Kidney epithelial cell (primary cell): ENCODE measurements at places on chromosomes 2 and 18.

GRCh38 chr2:236036045-236036444, 132.1 kb downstream of the GBX2 start:
- no peak for DNase-seq

DNA sequence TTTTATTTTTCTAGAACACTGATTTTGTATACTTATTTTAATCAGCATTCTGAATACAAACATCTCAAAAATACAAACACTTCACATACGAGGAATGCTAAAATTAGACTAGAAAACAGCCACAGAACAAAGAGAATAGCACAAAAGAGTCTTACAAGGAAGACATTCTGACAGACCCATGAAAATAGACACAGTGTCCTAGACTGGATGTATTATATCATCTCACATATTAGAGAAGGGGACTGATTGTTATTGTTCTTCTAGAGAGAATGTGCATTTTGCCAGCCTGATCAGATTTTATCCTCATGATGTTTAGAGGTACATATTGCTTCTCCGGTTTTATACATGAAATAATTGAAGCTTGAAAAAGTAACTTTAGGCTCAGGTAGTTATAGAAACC, 357.9 kb downstream of the DPP10 start:
- no peak for DNase-seq

GRCh38 chr2:176106581-176107539, at the start of gene HOXD11:
Gene HOXD11 (plus strand): TSS chr2:176107280. CDS start chr2:176107356, 76 bp downstream.
- DNase-seq: no peak

DNA sequence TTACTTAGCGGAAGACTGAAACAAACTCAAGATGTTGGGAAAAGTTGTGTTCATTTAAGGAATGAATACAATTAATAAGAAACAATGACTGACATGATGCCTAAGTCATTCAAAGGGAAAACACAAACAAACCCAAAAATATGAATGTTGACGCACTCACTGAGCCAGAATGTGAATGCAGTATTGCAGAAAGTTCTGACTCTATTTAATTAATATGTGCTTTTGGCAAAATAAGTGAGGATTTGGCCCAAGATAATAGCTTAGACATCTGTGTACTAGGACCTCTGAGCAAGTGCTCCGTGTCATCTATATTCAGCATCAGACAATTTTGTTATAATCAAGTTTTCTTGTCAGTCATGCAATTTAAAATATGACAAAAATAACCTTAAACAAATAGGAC, 1138.8 kb upstream of the NXPH2 start:
- no peak for DNase-seq

DNA sequence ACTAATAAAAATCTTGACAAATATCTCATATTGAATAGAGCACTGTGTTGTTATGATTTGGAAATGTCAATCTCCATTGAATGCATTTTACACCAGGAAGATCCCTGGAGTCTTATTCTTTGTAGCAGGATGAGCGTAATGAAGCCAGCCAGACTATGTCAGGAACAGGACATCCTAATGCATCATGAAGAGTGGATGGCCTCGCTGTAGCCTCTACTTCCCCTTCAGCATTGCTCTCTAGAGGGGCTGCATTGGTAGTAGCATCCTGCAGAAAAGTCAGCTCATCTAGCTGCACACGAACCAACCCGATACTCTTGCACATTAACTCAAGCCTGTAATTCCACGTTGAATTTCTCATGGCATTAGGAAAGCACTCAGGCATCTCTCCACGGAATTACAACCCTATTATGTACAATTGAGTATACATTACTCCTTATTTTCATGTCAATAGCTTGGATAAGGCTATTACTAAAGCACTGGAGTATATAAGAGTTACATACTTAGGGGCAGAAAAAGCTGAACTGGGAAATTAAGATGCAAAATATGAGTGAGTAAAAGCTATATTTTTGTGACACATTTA, 76.1 kb downstream of the CMPK2 start:
- DNase-seq: no peak

GRCh38 chr2:104786821-104787220, 67.1 kb upstream of the POU3F3 start:
- DNase-seq: no peak

GRCh38 chr18:56575819-56576663, 62.4 kb downstream of the TXNL1 start:
- DNase-seq: no peak

- no peak for DNase-seq
Measured at GRCh38 chr2:174731546-174731945, 32.7 kb downstream of the CHRNA1 start.

DNA sequence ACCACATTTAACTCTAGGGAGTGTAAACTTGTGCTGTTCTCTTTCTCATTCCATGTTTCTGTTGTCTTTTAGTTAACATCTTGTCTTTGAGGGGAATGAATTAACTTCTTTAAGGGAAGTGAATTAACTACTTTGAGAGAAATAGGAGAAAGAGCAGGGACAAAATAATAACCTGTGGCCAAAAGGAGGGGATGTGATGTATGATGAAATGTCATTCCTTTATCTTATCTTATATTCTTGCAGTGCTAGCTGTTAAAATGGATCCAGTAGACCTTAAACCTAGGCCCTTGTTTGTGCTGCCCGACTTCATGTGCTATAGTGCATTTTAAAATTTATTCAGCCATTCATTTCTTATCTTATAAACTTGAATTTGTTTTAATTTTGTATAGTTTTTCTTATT, 18.4 kb downstream of the ABI2 start:
- no peak for DNase-seq

GRCh38 chr18:13178197-13178596, 40.4 kb upstream of the LDLRAD4 start:
- DNase-seq: no peak

DNA sequence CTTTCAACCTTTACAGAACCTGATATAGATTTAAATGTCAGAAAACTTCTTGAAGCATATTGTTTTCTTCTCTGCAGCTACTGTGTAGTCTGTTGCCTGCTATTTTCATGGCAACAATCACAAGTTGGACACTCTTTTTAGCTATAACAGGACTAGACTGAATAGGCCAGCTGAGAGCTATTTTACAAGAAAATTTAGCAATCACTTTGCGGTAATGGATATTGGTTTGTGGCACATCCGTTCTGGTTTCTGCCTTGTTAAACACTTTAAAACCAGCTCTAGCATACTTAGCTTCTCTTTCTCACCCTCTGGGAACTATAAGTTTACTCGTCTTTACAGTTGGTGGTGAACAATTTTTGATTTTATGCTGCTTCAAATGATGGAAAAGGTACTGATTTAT, 125.7 kb downstream of the MAP2 start:
- DNase-seq: no peak

DNA sequence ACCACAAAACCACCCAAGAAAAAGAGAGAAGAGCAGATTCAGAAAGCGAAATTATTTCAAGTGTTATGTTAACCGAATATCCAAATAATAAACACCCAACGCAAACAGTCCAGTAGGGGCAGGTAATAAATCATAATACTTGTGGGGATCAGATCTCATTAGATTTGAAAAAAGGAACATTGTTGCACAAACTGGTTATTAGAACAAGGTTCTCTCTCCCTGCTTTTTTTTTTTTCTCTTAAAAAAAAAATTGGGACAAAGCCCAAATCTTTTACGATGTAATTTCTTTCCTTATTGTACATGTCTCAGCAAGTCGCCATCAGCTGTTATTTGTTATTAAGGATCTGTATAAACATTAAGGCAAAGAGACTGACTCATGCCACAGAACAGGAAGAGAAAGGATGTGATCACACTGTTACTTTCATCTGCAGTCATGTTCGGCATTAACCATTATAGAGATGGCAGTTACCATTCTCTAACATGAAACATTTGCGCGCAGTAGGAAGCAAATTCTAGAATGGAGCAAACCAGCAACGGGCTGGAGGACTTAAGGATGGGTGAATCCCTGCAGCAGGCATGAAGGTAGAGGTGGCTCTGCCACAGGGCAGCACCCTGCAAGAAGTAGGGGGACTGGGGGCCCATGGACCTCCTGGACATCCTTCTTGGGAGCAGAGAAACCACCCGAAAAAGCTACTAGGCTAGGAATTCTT, 42.0 kb downstream of the EPHA4 start:
- DNase-seq: peak; percentile 63

DNA sequence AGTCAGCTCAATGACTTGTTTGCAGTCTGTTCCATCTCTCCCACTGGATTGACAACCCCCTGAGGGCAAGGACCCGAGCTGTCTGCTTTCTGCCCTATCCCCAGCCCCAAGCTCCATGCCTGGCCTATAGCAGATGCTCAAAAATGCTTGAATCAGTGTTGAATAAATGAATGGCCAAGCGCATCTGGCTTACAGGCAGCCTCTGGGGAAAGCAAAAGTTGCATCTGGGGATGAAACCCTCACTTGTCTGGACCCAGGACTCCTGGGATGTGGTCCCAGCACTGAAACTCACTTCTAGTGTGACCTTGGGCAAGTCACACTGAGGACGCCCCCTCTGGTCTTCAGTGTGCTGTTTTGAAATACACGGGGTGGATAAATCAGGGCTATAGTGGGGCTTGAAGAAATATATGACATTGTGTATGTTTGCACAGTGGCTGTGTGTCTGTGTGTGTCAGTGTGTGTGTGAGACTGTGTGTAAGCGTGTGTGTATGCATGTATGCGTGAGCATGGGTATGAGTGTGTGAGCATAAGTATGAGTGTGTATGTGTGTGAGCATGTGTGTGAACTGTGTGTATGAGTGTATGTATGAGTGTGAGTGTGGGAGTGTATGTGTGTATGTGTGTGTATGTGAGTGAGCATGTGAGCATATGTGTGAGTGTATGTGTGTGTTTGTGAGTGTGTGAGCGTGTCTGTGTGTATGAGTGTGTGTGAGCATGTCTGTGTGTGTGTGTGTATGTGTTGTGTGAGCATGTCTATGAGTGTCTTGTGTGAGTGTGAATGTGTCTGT, 27.8 kb upstream of the TNS1 start:
- DNase-seq: no peak

DNA sequence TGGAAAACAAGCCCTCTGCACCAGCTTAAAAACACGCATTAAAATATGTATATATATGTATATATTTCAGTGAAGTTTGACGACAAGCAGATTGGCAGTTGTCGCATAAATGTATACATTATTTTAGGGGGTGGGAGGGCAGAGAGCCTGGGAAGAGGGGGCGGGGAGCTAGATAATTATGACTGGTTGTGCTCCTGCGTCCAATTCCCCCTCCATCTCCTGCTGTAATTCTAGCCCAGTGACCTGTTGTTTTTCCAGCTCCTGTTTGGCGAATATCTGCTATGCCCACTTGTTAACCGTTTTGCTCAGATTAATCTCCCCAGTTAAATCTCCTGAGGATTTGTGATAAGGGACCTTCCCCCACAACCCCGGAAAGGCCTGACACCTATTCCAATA, 656 bp downstream of the UNC80 start:
- DNase-seq: no peak

GRCh38 chr2:15365411-15365810, 195.7 kb downstream of the NBAS start:
- DNase-seq: no peak

GRCh38 chr18:74831571-74832250, 234.0 kb downstream of the ZNF407 start:
- DNase-seq: no peak

GRCh38 chr2:43854671-43855070, 15.9 kb downstream of the ABCG8 start:
- no peak for DNase-seq

GRCh38 chr2:235496239-235496621, 2.4 kb downstream of the AGAP1 start:
- DNase-seq: no peak
